GM12864 (cell line): ENCODE measurements at places on chromosomes 7 and 10.
A peak's percentile ranks its signal among the peaks of the same experiment; 100 is the strongest.

- no peak for DNase-seq
Measured at GRCh38 chr10:88097536-88097935, 234.1 kb downstream of the PTEN start.

GRCh38 chr10:784403-785088 lies 95.1 kb upstream of the DIP2C start:
- DNase-seq: no peak

DNA sequence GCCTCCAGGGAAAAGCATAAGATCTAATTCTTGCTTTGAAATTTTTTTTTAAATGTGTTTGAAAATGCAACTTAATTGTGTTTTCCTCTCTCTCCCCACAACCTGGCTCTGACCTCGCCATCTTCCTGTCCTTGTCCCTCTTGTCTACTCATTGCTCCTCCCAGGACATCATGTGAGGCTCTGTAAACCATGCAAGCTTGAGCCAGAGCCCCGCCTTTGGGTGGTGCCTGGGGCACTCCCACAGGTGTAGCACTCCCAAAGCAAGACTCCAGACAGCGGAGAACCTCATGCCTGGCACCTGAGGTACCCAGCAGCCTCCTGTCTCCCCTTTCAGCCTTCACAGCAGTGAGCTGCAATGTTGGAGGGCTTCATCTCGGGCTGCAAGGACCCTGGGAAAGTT lies 9.8 kb upstream of the CDHR1 start:
- no peak for DNase-seq

DNA sequence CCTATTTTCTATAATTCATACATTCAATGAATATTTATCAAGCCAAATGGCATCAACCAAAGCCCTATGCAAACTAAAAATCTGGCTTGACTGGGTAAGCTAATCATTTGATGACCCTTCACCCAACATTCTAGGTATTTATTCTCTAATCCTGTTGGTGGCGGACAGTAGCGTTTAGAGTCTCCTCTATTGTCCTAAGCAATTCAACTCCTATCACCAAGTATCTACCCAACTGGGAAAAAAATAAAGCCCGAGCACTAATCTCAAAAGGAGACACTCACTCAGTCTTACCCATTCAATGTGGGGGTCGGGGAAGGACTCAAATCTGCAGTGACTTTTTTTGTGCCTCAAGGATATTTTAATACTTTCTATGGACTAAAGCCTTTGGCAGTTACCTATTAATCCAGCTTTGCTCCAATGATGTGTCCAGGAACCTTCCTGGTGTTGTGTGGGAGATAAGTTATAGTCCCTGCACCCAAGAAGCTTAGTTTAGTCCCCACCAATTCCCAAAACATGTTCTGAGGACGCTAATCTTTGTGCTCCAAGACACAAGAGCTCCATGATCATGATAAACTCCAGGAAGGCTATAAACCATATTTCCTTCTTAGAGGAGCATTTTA lies 30.6 kb downstream of the DNMBP start:
- no peak for DNase-seq

- DNase-seq: no peak
Measured at GRCh38 chr10:44680764-44681163, 230.4 kb upstream of the TMEM72 start.

- DNase-seq: no peak
Measured at GRCh38 chr10:118595598-118596425, at the start of gene PRLHR. PRLHR (minus strand) TSS chr10:118595648; CDS start chr10:118595244, 404 bp downstream.

- peak; percentile 35 for DNase-seq
Measured at GRCh38 chr10:110671788-110672579, 27.8 kb downstream of the RBM20 start.

- no peak for DNase-seq
Measured at GRCh38 chr7:139669106-139670061, 108.4 kb downstream of the HIPK2 start.

- no peak for DNase-seq
Measured at GRCh38 chr10:24455447-24455846, 246.5 kb downstream of the KIAA1217 start.

DNA sequence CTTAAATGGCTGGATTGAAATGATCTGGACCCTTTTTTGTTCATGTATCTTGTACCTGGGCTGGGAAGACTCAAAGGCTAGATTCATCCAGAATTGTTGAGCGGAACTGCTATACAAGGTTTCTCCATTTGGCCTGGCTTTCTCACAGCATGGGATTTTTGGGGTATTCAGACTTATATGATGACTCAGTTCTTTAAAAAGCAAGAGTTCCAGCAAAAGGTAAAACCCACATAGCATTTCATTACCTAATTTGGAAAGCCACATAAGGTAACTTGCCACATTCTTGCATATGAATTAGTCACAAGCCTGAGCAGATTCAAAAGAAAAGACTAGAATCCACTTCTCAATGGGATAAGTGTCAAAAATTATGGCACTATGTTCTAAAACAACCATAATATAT lies 137.4 kb downstream of the HGF start:
- no peak for DNase-seq

GRCh38 chr10:78115135-78115853 lies 81.6 kb downstream of the RPS24 start:
- no peak for DNase-seq

- DNase-seq: no peak
Measured at GRCh38 chr7:79320741-79321473, 132.6 kb downstream of the MAGI2 start.

DNA sequence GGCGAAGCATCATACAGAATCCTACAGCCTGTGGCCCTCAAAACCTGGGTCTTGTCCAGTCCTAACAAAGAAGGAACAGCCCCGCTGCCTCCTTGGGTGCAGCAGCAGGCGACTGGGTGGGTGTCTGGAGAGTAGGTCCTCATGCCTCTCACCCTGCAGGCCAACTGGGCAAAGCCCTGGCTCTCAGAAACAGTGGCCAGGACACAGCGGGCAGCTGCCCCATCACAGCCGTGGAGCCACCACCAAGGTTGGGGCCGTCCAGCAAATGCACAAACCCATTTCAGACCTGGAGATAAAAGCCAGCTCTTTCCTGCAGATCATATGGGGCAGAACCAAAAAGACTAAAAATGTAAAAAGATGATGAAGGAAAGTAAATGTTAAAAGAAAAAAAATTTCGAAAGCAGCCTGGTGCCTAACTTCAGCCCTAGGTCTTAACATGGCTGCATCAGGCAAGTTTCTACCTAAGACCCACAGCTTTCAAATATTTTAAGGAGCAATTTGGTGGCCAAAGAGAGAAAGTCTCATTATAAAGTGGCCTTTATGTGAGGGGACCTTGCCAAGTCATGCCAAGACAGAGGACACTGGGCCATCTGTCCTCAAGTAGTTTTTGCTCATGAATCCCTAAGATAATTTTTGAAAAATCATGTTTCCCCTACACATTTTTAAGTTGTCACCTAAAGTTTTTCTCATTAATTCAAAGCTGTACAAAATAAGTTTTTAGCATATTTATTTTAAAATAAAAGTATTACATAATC lies 142.1 kb downstream of the PAXIP1 start:
- no peak for DNase-seq

DNA sequence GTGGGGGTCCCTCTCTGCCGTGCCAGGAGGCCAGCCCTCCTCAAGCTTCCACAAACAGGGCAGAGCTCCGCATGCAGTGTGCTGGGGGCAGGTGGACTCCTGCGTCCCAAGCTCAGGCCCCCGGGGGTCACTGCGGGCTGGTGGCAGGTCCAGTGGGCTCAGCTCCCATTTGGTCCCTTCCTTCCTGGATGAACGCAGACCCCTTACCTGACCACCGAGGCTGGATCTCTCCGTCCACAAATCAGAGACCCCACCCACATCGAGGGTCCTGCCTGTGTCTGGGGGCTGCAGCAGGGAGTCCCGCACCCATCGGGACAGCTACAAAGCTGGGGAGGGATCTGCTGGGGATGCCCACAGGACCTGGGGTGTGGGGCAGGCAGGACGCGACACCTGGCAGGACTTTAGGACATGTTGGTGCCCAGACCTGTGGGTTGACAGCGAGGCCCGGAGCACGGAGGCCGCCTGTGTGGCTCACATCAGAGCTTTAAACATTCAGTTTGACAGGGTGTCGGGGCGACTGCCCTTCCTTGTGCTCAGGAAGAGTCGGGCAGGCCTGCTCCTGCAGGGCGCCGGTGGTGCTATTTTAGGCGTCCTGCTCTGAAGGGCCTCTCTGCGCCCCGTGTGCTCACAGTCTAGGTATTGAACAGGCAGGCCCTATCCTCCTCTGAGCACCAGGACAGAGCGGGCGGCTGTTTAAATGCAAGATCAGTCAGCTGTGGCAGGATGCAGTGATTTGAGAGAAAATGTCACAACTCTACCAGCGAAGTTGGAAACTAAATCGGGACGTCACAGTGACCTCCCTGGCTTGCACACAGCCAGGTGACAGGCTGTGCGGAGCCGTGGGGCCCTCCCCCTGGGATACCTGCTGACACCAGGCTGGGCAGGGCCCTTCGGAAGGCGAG lies 15.9 kb upstream of the CFAP46 start:
- DNase-seq: no peak

DNA sequence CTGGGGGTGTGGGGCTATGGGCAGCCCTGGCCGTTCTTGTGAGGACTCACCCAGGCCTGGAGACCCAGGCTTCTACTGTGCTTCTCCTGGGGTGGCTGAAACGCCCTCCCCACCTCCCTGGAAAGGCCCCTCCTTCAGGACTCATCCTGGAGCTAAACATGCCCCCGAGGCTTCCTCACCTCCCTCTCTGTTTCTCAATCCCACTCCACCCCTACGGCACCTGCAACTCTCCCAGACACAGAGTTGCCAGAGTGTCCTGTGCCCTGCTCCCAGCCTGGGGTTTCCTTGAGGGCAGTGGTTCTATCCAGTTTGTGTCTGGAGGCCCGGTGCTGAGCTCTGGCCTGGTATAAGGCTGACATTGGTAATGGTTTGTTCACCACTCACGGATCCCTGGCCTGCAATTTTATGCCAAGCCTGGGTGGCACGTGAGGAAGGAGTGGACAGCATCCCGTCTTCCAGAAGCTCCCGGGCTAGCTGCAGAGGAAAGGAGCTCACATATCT lies 68.0 kb downstream of the GRID1 start:
- no peak for DNase-seq

GRCh38 chr7:3068530-3068929 lies 24.9 kb upstream of the CARD11 start:
- no peak for DNase-seq

GRCh38 chr10:7202793-7203355 lies 208.0 kb downstream of the SFMBT2 start:
- DNase-seq: no peak

DNA sequence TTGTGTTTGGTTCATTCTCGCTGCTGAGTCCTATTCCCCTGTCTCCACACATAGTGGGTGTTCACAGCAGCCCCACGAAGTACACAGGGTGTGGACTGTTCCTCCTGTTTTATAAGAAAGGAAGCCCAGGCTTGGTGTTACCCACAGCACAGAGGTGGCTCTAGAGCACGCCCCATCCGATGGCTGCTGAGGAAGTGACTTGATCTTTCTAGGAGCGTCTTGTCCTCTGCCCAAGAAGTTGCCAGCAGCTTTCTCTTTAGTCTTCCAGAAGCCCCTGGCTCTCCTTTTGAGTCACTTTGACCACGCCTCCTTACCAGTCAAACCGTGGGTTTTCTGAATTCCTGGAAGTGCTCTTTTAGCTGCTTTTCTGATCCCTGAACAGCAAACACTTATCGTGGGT lies 94.0 kb downstream of the GRK5 start:
- no peak for DNase-seq

DNA sequence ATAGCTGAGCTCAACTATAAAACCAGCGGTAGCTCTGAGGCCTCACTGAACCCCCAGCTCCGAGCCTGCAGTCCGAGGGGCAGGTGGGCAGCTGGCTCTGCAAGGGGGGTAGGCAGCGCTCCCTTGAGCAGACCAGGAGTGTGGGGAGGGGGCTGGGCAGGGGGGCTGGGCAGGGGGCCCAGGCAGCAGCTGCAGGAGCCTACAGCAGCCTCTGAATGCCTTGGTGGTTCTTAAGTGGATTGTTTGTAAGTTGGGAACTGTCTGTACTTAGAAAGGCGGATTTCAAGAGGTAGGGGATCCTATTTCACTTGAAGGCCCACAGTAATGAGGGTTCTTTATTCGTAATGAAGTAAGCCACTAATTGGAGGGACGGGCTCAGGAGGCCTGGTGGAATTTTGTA lies 72.3 kb downstream of the ICA1 start:
- no peak for DNase-seq

DNA sequence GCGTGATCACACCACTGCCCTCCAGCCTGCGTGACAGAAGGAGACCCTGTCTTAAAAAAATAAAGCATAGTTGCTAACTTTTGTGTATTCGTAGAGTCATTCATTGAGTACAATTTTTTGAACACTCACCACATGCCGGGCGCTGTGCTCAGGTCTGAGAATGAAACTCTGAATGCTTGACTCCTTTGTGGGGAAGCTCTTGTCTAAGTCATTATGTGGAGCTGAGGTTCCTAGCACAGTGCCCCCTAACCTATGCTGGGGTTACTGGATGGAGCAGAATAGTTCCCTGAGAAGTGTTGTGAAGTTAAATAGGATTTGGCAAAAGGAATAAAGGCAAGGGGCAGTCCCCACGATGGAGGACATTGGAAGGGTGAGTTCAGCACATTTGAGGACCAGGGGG lies 123.3 kb downstream of the CELF2 start:
- no peak for DNase-seq

DNA sequence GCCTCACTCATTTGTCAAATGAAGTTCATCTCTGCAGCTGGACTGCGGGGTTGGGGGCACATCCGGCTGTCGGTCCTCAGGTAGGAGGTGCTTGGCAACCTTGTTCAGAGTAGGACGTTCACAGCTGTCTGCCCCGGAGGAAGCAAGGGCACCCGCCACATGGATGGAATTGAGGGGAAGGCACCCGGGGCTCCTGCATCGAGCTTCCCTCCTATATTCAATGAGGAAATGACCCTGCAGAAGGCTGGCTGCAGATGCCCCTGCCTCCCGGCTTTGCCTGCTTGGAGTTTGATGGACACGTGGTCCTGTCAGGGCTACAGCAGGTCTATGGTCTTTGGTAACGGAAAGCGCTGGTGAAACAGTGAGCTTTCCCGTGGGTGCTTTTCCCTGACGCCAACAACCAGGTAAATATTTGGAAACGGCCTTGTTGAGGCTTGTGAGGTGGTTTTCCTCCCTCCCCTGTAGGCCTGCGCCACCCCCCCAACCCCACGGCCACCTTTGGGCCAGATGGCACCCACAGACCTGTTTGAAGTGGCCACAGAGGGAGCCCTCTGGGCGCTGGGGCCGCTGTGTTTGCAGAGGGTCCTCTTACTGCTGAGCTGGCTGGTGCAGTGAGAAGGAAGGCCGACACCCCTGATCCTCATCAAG lies 32.9 kb downstream of the HTRA1 start:
- DNase-seq: no peak

GRCh38 chr7:4726566-4726965 lies 44.5 kb downstream of the FOXK1 start:
- no peak for DNase-seq

- no peak for DNase-seq
Measured at GRCh38 chr10:119253433-119254174, 46.2 kb downstream of the GRK5 start.

GRCh38 chr10:112820320-112820719 lies 129.7 kb upstream of the TCF7L2 start:
- no peak for DNase-seq

GRCh38 chr10:72285972-72286521 lies 12.3 kb downstream of the DDIT4 start:
- DNase-seq: no peak

DNA sequence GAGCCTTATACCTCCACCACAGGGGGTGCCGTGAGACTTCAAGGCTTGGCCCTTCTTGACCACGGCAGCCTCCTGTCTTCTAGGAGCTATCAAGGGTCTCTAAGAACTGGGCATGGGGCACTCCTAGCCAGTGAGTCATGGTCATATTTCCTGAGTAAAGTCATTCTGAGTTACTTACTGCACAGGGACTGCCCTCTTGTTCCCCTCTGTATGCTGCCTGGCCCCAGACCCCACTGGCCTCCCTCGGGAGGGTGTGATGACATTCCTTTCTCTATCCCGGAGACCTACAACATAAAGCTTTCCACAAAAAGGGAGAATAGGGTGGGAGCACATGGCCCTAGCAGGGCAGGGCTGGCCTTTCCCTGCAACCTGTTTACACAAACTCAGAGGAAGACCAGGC lies 21.4 kb downstream of the DPCD start:
- no peak for DNase-seq
